ENCODE measurements at places on chromosomes 16 and 17. TPM values are rescaled to one million over a fixed set of nuclear protein-coding genes. Genes with fewer than 3 reads are reported as not detected.

DNA sequence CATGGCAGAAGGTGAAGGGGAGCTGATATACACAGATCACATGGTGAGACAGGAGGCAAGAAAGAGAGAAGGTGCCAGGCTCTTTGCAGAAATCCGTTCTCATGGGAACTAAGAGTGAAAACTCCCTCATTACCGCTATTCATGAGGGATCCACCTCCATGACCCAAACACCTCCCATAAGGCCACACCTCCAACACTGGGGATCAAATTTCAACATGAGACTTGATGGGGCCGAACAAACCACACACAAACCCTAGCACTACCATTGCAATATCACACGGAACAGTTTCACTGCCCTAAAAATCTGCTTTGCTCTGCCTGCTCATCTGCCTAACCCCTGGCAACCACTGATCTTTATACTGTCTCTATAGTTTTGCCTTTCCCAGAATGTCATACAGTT, 34.8 kb downstream of the C17orf67 start:
- no peak for DNase-seq
- no peak overlapping the region for H3K27ac ChIP-seq
- no peaks in the 10 kb centered on the region for H3K4me1 ChIP-seq
- H3K27me3 ChIP-seq = no peaks in the 10 kb centered on the region

- no peaks in the 10 kb centered on the region for H3K36me3 ChIP-seq
- H3K27me3 ChIP-seq = no peaks in the 10 kb centered on the region
- H3K27ac ChIP-seq = no peak overlapping the region
- no peaks in the 10 kb centered on the region for H3K4me1 ChIP-seq
- DNase-seq = no peak
Observed at GRCh38 chr17:72682605-72683004, 409.9 kb downstream of the SLC39A11 start.

- no peaks in the 10 kb centered on the region for H3K4me1 ChIP-seq
- no peak overlapping the region for H3K27ac ChIP-seq
- no peaks in the 10 kb centered on the region for H3K36me3 ChIP-seq
- no peak overlapping the region for H3K4me3 ChIP-seq
Observed at GRCh38 chr17:34596920-34597319, 17.5 kb downstream of the TMEM132E start.

DNA sequence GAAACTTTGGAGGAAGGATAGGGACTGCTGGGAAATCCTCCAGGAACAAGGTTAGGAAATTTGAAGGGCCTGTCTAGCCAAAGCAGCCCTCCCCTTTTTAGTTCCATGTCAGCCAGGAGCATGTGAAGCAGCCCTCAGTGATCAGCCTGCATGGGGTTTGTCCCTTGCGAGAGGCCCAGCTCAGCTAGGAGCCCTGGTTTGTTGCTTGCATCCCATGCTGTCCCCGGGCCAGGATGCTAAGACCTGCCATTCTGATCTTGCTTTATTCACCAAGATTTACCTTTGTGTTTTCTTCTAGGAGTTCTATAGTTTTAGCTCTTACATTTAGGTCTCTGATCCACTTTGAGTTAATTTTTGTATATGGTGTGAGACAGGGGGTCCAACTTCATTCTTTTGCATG, 27.6 kb downstream of the CLUAP1 start:
- H3K4me1 ChIP-seq = peaks cover 5% of the 10 kb centered on the region
- H3K36me3 ChIP-seq = peaks cover 12% of the 10 kb centered on the region
- no peak overlapping the region for H3K4me3 ChIP-seq
- H3K27me3 ChIP-seq = no peaks in the 10 kb centered on the region
- no peak for DNase-seq

GRCh38 chr17:82330322-82331239, 3.0 kb downstream of the SECTM1 start:
- no peak overlapping the region for H3K4me3 ChIP-seq
- no peaks in the 10 kb centered on the region for H3K36me3 ChIP-seq
- no peak for DNase-seq

AXIN2 gene
- total RNA-seq = 3.9 TPM

- H3K4me3 ChIP-seq = no peak overlapping the region
- no peak for DNase-seq
- peaks cover 11% of the 10 kb centered on the region for H3K4me1 ChIP-seq
- H3K27me3 ChIP-seq = peaks cover 41% of the 10 kb centered on the region
- H3K36me3 ChIP-seq = no peaks in the 10 kb centered on the region
- H3K27ac ChIP-seq = no peak overlapping the region
Observed at GRCh38 chr17:46774108-46774737, 44.3 kb downstream of the WNT3 start.

TBC1D3I gene
- not detected for total RNA-seq

GP1BA gene
- not detected for total RNA-seq

- no peak overlapping the region for H3K27ac ChIP-seq
- no peak for DNase-seq
- H3K4me1 ChIP-seq = peaks cover 12% of the 10 kb centered on the region
Observed at GRCh38 chr17:35864853-35865252, 3.8 kb downstream of the HEATR9 start.

GRCh38 chr16:88780142-88781062, 4.6 kb downstream of the PIEZO1 start:
- no peaks in the 10 kb centered on the region for H3K27me3 ChIP-seq
- peaks cover 49% of the 10 kb centered on the region for H3K4me1 ChIP-seq
- no peak for DNase-seq
- peak overlapping the region; percentile 94 for H3K27ac ChIP-seq
- H3K36me3 ChIP-seq = peaks cover 2% of the 10 kb centered on the region

DNA sequence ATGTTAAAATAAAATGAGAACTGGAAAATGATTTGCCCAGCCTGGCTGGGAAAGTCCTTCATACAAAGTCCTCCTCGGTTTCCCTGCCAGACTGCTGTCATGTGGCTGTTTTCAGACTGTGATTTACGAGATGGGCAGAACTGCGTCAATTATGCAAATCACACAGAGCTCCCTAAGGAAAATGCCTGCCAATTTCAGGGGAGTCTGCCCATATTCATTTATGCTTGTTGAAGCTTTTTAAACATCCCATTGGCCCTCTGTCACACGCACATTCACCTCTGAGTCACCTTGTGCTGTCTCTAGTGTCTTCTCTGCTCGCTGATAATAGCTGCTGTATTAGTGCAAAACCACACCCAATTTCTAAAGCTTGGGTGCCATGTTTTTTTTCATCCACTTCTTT, 81.7 kb upstream of the FAM20A start:
- H3K4me3 ChIP-seq = no peak overlapping the region
- H3K27me3 ChIP-seq = peaks cover 6% of the 10 kb centered on the region
- H3K36me3 ChIP-seq = no peaks in the 10 kb centered on the region
- no peak for DNase-seq
- H3K4me1 ChIP-seq = no peaks in the 10 kb centered on the region

GRCh38 chr17:64635647-64636305, 26.3 kb downstream of the SMURF2 start:
- DNase-seq = peak; percentile 35
- H3K27ac ChIP-seq = peak overlapping the region; percentile 83
- H3K4me1 ChIP-seq = peaks cover 45% of the 10 kb centered on the region
- H3K36me3 ChIP-seq = no peaks in the 10 kb centered on the region
- no peaks in the 10 kb centered on the region for H3K27me3 ChIP-seq

SEZ6 gene
- not detected for total RNA-seq

DNA sequence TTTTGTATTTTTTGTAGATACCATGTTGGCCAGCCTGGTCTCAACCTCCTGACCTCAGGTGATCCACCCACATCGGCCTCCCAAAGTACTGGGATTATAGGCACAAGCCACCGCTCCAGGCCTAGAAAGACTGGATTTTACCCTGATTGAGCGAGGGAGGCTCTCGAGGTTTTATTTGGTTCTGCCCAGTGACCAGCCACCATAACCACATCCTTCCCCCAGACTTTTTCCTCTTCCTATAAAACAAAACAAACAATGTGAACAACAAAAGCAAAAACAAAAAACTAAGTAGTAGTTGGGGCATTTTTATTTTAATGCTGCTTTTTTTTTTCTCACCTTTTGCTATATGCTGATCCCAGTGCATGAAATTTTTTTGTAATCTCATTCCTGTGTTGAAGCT, 509.6 kb downstream of the MAF start:
- peaks cover 13% of the 10 kb centered on the region for H3K36me3 ChIP-seq
- DNase-seq = no peak
- H3K27me3 ChIP-seq = no peaks in the 10 kb centered on the region
- peaks cover 56% of the 10 kb centered on the region for H3K4me1 ChIP-seq

DNA sequence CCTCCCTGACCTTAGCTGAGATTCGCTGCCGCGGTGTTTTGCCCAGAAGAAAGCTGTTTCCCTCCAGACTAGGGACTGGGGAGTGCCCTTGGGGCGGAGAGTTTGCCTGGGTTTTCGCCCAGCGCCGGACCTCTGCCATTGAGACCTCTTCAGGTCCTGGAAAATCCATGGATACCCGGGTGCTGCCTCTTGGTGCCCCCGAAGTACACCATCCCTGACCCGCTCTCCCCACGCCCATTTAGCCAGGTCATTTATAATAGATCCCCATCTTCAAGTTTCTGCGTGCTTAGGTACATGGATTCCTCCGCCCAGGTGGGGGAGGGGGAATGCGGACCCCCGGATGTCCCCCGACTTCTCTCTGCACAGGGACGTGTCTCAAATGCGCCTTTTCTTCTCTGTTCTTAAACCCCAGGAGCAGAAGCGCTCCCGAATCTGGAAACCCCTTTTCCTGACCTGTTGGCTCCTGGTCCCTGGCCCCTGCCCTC, 15.0 kb upstream of the CBX8 start:
- peak overlapping the region; percentile 31 for H3K4me3 ChIP-seq
- peaks cover 28% of the 10 kb centered on the region for H3K4me1 ChIP-seq
- H3K27ac ChIP-seq = no peak overlapping the region
- DNase-seq = no peak

DNA sequence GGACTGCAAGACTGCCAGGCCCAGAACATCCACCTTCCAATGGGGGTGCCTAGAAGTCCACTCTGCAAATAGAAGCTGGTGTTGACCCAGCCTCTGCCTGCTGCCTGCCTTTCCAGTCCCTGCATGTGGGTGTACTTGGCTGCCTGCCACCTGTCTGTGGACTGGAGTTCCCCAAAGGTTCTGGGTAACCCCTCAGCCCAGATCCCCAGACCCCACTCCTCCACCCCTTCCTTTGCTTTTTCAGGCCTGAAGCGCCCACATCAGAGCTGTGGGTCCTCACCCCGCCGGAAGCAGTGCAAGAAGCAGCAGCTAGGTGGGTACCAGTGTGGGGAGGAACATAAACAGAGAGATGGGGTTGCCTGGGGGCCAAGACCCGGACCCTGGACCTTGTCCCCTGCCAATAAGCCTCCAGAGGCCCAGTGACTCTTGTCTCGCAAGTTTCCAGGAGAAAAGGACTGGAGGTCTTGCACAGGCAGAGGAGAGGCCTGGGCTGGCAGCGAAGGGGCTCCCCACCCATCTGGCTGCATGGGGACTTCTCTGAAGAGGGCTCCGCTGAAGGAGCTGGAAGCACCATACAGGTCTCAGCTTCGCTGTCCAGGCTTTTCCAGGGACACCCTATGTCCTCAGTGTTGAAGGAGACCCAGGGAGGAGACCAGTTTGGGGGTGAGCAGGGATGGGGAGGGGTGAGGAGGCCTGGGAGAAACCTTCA, 34.3 kb downstream of the NLRC5 start:
- H3K27me3 ChIP-seq = no peaks in the 10 kb centered on the region
- H3K4me1 ChIP-seq = peaks cover 90% of the 10 kb centered on the region
- DNase-seq = peak; percentile 84
- peaks cover 81% of the 10 kb centered on the region for H3K36me3 ChIP-seq
- peak overlapping the region; percentile 18 for H3K4me3 ChIP-seq

DNA sequence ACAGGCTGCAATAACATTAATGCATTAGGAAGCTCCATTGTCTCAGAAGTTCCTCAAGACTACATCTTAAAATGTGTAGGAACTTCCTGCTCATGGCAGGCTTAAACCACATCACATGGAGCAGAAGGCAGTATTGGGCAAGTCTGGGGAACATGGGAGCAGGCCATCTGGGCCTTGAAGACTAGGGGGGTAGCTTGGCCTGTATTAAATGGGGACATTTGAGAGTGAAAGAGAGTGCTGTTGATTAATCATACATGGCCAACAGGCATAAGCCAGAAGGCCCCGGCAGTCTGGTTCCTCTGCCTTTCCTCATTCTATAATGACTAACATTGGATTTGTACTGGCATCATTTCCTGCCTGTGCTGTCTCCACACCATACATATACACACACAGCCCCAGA, 25.2 kb upstream of the SLC5A11 start:
- no peak overlapping the region for H3K4me3 ChIP-seq
- H3K4me1 ChIP-seq = no peaks in the 10 kb centered on the region
- no peak overlapping the region for H3K27ac ChIP-seq
- no peaks in the 10 kb centered on the region for H3K27me3 ChIP-seq
- peaks cover 56% of the 10 kb centered on the region for H3K36me3 ChIP-seq

GRCh38 chr17:50358177-50358576, 12.3 kb downstream of the XYLT2 start:
- peaks cover 8% of the 10 kb centered on the region for H3K4me1 ChIP-seq
- H3K4me3 ChIP-seq = no peak overlapping the region

DNA sequence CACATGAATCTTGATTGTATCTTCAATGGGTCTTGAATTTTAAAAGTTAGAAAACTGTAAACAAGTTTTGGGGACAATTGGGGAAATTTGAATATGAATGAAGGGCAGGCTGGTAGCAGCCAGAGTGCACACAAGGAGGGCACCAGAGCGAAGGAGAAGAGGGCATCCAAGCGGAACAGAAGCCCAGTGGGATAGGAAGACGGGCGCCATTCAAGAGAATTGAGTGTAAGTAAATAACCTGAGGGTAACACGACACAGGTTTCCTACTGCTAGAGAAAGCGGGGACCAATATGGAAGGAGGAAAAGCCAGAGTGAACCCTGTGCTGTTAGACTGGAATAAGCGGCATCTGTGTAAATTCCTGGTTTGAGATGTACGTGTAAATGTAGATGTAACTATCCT, 115.1 kb upstream of the CCL2 start:
- no peak for DNase-seq
- no peaks in the 10 kb centered on the region for H3K4me1 ChIP-seq
- no peaks in the 10 kb centered on the region for H3K36me3 ChIP-seq
- H3K27me3 ChIP-seq = peaks cover 8% of the 10 kb centered on the region
- no peak overlapping the region for H3K27ac ChIP-seq

DNA sequence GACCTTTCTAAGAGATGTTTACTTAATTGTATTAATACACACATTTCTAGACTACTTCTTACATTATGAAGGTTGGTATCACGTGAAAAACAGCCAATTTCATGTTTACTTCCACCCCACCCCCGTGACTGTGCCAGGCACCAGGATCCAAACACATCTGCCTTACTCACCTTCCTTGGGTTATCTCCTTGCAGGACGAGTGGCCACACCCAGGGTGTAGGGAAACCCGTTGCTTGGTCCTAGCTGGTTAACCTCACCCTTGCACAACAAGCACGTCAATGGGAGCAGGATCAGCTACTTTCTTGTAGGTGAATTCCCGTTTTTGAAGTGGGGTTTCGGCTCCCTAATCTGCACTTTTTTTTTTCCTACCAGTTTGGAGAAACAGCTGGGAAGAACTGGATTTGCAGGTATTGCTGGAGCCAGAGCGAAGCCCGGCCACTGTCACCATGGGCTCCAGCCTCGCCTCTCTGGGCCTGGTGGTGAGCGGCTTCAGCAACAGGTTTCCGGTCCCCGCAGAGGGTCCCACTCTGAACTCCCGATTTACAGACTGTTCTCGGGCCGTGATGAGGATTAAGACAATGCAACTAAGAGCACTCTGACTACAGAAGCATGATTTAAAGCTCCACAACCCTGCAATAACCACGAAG, 2.1 kb upstream of the UBB start:
- peaks cover 32% of the 10 kb centered on the region for H3K36me3 ChIP-seq
- DNase-seq = no peak
- H3K27me3 ChIP-seq = no peaks in the 10 kb centered on the region
- peaks cover 27% of the 10 kb centered on the region for H3K4me1 ChIP-seq
